NCI-H1436 (cell line): ENCODE measurements at places on chromosomes 2 and 18.

GRCh38 chr2:54969295-54969939 lies 80.8 kb downstream of the RTN4 start:
- no peak for DNase-seq

GRCh38 chr2:233093721-233094120 lies 33.6 kb downstream of the INPP5D start:
- DNase-seq = no peak

- no peak for DNase-seq
Measured at GRCh38 chr2:27381577-27382181, 1.1 kb upstream of the ZNF513 start.

- DNase-seq = no peak
Measured at GRCh38 chr2:19198381-19198780, 160.0 kb downstream of the OSR1 start.

DNA sequence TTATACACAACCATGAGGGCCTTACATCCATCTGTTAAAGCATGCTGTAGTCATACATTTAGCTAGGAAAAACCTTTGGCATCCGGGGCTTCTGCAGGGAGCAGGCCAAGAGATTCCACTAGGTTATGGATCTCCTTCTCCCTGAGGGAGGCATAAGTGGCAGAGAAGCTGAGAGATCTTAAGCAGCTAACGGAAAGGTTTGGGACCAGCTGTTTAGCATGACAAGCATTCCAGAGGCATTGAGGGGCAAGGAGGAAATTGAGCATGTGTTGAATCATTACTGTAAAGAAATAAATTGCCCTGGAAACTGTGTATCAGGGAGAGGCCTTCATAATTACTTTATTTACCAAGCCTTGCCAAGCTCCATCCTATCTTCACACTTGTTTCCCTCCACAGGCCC lies 643.1 kb downstream of the CNTNAP5 start:
- DNase-seq = no peak

- no peak for DNase-seq
Measured at GRCh38 chr2:73292906-73293533, 328 bp downstream of the EGR4 start.

DNA sequence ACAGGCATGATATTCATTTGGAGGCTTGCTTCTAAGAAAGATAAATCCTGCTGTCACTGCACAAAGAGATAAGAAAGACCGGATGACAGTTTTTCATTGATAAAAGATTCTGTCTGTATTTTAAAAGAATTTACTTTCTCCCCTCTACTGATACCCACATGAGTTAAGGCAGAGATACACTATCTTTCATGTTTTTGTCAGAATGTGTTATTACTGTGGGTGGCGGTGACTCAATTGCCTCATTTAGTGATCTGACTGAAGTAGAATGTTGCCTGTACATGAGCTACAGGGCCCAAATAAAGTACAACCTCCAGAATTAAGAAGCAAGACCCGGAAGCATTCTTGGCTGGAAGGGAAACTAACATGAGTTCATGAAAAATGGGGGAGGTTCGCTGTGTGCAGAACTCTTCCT lies 480.0 kb downstream of the SLC4A3 start:
- DNase-seq = no peak

DNA sequence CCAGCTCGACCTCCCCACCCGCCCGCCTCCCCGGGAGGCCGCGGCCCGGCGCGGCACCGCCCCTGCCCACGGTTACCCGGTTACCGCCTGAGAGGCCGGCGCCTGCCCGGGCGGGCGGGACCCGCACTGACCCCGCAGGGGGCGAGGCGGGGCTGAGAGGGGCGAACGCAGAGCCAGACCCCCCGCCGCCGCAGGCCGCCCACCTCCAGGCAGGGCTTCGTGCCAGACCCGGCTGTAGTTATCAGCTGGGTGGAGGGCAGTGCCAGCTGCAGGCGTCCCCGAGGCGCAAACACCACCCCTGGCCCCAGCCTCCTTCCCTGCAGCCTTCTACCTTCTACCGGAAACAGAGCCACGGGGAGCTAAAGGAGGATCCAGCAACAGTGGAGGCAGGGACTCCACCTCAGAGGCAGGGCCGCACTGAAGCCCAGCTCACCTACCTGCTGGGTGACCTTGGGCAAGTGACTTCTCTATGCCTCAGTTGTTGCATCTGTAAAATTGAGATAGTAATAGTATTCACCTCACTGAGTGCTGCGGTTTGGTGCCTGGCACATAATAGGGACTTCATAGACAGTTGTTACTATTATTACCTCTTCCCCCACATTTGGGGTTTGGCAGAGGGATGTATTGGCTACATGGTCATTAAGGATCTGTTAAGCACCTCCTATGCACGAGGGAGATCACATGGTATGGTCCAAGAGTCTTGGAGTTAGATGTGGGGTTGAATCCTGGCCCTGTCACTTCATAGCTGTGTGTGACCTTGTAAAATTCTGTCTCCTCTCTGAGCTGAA lies 231.6 kb upstream of the SMAD2 start:
- DNase-seq = peak; percentile 24

DNA sequence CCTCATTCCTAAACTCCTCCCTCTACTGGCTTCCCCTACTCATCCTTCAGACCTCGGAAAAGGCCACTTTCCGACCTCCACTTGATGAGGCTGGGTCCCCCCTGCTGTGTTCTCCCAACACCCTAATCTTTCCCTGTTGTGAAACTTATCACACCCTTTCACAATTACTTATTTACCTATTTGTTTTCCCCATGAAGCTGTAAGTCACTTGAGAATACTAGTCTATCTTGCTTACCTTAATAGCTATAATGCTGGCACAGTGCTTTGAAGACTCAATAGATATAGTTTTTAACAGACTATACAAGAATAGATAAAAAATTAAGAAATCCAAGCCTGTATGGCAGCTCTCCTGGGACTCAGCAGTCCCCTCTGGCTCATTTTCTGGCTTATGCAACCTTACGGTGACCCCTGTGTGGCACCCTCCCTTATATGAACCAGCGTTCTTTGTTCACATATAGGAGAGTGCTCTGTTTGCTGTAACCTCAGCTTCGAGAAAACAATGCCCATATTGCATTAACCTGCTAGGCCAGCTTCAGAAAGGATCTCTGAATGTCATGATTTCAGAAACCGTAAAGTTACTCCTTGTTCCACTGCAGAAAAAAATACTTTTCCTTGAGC lies 220.4 kb upstream of the PKDCC start:
- no peak for DNase-seq

GRCh38 chr2:232103140-232103737 lies 141.7 kb downstream of the DIS3L2 start:
- no peak for DNase-seq
